ENCODE measurements at places on chromosomes 1 and 21.

GRCh38 chr1:230636575-230637148 lies 5.6 kb upstream of the COG2 start:
- no peak for DNase-seq

DNA sequence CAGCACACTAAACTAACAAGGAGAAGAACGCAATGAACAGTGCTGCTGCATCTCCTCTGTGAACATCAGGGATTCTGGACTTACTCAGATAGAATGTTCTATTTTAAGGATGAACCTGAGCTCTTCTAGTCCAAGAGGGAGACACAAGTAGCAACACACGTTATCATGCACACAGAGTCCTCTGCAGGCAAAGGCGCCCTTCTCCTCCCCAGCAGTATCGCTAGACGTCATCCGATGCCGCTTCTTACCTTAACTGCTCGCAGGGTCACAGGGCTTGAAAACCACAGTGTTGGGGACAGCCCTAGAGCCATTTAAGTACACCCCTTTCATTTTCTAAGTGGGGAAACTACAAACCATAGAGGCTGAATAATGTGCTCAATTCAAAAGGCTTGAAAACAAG lies 74.5 kb downstream of the HIVEP3 start:
- no peak for DNase-seq

DNA sequence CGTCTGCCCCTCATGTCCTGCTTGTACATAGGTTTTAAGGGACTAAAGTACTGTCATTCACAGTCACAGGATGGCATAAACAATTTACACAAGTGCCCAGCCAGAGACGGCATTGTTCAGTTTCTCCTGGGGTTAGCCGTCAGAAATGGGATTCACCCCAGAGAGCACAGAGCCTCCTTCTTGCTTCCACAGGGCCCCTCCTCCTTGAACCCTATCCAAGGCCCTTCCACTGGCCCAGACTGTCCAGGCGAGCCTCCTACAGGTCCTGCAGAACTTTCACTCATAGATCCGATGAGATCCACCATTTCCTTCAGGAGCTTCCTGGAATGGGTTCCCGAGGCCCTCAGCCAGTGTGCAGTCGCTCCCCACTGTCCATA lies 10.0 kb downstream of the AVPR1B start:
- no peak for DNase-seq

DNA sequence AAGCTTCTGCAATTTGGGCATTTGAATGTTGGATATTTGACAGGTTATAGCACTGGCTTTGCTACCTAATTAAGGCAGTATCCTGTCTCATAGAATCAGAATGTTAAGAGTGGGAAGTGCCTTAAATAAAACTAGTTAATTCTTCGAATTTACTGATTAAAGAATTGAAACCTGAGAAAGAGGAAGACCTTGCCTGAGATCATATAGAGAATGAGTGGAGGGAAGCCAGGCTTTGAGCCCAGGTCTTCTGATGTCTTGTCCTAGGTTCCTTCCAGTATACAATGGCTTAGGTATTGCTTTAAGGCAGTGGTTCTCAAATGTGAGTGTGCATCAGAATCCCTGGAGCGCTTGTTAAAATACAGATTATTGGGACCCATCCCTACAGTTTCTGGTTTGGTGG lies 20.9 kb upstream of the SH3BGRL3 start:
- no peak for DNase-seq

- no peak for DNase-seq
These were observed 68.8 kb upstream of the RBM34 start for GRCh38 chr1:235229868-235230267.

GRCh38 chr1:19405761-19406487 lies 79.4 kb downstream of the CAPZB start:
- DNase-seq, result no peak
